ENCODE measurements at places on chromosomes 7 and 10.

GRCh38 chr10:14945108-14945507, 8.8 kb downstream of the DCLRE1C start:
- DNase-seq = no peak

GRCh38 chr7:122161628-122162027, 17.6 kb upstream of the AASS start:
- no peak for DNase-seq

DNA sequence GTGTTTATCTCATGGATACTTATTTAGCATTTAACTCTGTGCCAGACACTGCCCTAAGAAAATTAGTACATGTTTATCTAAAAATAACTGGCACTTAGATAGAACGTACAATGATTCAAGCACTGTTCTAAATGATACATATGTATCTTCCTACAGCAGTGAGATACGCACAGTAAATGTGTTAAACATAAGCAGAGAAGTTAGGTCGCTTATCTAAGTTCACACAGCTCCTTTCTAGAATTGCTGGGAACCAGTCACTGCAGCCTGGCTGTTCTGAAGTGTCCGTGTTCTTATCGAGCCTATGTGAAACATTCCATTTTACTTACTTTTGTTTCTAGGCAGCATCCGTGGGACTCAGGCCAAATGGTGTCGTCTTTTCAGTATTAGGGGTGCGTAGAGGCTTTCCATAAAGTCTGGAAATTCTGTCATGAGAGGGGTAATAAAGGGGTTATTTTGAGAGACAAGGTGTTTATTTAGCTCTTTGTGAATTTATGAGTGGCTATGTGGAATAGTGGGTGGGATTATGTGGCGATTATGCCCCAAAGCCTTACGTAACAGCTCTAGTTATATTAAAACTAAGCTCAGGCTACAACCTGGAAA, 186.9 kb downstream of the SND1 start:
- no peak for DNase-seq

DNA sequence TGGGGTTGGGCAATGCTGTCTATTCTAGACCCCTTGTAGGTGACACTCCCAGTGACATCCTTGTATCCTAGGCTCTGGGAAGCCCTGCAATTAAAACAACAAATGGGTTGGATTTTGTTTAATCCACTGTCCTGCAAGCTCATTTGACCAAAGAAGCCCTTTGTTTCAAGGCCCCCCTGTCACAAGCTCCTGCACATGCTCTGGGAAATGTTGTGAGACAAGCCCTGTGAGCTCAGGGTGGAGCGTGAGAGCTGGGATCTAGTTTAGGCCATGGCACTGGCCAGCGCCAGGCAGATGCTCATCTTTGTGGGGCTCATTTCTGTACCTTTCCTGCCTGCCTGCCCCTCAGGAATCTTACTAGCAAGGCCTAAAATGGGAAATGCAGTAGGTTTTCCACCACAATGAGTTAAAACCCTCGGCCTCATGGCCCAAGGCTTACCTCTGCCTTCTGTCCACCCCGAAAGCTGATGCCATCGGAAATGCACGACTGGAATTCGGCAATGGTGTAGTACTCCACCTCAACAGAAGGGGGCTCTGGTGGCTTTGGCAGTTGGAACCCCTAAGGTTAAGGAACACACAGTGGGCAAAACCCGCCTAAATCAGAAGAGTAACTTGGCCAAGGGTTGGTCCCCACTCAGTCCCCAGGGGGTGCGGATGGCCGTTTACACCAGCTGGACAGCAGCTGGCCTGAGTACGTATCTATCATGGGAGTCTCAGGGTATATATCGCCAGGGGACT, 112.0 kb downstream of the NEURL1 start:
- no peak for DNase-seq

DNA sequence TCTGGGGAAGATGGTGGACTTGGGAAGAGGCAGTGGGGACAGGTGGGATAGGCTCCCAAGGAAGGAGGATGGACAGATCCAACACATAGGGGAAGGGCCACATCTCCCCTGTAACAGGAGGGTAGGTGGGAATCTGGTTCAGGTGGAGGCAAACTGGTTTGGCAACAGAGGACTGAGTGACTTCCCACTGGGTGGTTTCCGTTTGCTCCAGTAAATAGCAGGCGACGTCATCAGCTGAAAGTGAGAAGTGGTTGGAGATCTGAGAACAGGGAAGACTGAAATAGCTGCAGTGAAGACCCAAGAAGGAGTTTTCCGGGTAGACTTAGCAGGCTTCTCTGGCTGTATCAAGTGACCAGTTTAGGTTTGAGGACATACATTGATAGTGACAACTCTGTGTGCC, 504.4 kb downstream of the GALNT17 start:
- DNase-seq = no peak

- no peak for DNase-seq
These were observed 30.7 kb downstream of the ZRANB1 start for GRCh38 chr10:124972637-124973036.

DNA sequence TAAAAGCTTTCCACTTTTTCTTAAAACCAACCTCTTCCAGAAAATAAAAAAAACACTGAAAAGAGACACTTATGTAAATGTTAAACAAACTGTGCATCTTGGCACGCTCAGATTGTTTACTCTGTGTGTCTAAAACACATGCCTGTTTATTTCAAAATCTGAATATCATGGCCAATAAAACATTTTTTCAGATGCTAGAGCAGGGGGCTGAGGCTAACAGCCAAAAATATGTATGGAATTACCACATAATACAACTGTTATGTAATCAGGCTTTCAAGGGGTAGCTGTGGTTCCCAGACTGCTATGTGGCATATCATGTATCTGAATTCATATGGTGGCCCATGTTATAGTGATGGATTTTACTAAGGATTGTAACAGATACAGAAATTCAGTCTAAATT, 130.4 kb downstream of the HIBADH start:
- DNase-seq = no peak

- no peak for DNase-seq
These were observed 128.0 kb downstream of the HGF start for GRCh38 chr7:81641873-81642272.

- DNase-seq = no peak
These were observed 1.7 kb upstream of the HMX2 start for GRCh38 chr10:123146013-123146893.

DNA sequence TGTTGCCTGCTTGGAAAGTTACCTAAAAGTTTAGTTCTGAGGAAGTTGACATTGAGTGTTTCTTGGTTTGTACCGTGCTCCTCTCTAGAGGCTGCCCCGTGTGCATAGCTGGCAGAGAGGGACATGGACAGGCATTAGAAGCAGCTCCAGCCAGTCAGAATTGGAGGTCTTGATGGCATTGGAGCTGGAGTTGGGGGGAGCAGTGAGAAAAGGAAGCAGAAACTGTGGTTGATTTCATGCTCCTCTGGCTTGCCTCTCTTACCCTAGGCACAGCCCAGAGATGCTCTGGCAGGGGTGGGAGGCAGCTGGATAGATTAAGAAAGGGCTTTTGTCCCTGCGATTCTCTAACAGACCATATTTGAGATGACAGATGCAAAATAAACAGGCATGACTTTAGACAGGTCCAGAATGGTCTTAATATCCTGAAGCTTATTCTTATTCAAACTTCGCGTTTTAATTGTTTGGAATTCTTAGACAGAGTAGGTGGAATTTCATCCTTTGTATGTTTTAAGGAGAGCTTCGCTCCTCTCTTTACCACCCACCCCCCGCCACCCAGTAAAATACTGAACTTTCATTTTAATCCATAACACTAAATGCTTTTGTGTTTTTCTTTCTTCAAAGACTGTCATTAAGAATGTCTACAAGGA, 73.5 kb upstream of the GLCCI1 start:
- DNase-seq = no peak

GRCh38 chr7:20798081-20798693, 11.5 kb upstream of the SP8 start:
- DNase-seq = peak; percentile 96

GRCh38 chr7:39553436-39553835, 12.8 kb upstream of the YAE1 start:
- no peak for DNase-seq

DNA sequence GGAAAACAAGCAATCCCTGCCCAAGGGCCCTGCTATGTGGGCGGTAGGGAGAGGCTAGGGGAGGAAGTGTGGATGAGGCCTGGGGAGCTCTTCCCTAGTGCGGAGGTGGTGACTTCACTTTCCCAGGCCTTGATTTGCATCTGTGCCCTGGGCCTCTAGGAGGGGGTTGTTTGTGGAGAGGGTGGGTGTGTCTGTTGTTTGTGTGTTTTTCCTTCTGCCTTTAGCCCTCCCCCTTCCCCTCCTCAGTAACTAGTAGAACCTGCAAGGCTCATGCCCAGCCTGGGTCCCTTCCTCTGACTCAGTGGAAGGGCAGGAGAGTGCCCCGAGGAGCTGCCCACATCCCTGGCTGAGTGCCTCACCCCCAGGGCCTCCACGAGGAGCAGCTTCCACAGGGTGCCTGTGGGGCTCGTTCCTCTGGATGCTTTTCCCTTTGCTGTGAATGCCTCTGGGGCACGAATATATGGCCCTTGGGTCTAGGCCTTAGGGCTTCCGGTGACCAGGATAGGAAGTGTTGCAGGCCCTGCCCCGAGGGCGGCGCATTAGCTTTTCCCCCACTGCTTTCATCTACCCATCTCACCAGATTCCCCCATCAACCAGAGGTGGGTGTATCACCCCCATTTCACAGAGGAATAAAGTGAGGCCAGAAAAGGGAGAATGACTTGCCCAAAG, 89.4 kb upstream of the DUSP5 start:
- no peak for DNase-seq

DNA sequence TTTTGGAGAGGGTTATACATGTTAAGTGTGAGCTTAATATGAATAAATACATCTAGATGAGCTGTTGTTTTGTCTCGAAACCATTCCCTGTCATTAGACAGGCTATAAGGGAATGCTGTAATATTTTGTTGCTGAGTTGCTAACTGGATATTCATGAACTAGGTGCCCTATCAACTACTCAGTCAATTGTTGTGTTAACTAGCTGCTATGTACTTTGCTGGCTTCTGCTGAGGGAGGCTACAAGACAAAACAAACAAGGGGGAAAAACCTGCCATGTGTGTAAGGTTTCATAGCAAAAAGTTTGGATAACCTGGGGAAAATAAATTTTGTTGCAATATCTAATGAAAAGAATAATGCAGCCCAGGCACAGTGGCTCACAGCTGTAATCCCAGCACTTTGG, 110.4 kb downstream of the CSTF2T start:
- DNase-seq = no peak

- DNase-seq = peak; percentile 66
These were observed 2.1 kb downstream of the PCOLCE start for GRCh38 chr7:100604028-100604975.

GRCh38 chr7:112770051-112770450, 20.1 kb downstream of the TMEM168 start:
- no peak for DNase-seq

DNA sequence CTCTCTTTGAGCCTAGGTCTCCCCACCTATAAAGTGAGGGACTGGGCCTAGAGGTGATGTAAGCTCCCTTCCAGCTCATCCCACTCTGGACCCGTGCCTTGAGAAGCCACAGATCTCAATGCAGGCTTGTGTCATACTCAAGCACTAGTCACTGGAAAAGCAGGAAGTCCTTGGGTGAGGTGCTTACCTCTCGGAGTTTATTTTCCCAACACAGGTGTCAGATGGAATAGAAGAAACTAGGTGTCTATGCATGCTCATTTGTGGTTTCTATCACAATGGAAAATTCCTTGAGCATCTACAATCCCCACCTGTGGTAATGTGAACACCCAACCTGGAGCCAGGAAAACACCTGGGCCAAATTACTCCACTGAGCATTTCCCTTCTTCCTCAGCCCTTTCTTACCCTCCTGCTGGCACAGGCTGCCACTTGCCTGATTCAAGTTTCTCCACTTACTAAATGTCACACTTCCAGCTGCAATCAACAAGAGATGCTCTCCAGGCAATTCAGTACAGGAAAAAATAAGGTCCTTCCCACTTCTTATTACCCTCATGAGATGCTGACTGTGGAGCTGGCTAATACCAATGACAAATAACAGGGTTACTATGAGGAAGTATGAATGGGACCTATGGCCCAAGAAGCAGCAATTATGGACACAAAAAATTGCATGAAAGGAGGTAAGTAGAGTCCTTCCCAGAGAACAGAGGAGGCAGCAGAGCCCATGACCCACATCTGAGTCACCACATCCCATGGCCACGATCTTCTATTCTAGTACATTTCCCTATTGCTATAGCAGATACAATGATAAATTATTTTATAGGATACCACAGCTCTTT, 13.1 kb downstream of the LSM5 start:
- no peak for DNase-seq

DNA sequence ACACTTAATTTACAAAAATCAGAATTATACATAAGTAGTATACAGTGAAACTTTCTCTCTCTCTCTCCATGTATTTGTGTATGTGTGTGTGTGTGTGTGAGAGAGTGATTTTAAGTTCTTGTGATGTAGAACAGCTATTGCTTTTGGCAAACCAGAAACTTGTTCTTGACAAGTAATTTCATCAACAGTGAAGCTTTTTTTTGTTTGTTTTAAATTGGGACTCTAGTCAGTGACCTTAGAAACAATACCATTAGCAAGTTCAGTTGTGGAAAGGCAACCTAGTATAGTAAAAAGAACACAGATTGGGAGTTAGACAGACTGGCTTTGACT, 319.1 kb downstream of the PTEN start:
- no peak for DNase-seq

DNA sequence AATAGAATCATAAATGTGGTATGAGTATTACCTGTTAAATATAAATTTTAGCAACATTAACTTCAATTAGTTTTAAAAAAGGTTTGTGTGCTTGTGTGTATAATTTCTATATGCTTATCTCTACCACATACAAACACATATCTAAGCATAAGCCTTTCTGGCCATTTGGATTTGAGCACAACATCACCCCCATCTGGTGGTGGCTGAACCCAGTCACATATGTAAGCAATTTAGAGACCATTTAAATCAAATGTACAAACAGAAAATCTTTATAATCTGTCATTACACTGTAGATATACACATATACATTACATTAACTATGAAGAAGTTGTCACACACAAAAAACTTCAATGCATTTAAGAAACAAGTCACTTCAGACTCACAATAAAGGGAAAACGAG, 31.7 kb downstream of the GPR22 start:
- DNase-seq = no peak

DNA sequence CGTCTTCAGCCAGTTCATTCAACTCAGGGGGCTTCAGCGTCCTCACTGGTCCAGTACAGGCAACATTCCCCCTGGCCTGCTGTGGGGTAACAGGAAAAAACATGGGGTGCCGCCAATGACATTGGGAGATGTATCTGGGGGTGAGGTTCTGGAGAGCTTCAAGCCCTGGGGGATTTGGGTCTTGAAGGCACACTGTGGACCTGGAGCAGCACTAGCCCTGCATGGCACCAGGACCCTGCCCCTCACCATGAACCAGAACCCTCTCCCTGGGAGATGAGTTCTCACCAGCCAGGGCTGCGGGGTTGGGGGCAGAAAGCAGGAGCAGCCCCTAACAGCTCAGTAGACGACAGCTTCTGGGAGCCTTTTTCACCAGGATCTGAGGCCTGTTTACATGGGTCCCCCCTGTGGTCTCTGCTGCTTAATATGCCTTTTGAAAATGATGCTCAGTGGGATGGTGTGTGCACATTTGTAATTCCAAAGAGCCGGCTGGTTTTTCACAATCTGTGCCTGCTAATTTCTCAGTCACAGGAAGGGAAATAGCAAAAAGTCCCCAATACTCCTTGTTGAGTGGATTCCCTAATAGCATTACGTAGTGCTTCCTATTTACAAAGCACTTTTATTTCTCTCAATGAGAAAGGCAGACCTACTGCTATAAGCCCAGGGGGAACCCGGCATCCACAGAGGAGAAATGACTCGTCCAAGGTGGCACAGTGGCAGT, 509.5 kb downstream of the RPS24 start:
- DNase-seq = no peak
